ENCODE measurements at places on chromosomes 11 and 22.

- DNase-seq, result peak; percentile 21
These were observed 8.0 kb downstream of the MYO7A start for GRCh38 chr11:77136074-77136473.

DNA sequence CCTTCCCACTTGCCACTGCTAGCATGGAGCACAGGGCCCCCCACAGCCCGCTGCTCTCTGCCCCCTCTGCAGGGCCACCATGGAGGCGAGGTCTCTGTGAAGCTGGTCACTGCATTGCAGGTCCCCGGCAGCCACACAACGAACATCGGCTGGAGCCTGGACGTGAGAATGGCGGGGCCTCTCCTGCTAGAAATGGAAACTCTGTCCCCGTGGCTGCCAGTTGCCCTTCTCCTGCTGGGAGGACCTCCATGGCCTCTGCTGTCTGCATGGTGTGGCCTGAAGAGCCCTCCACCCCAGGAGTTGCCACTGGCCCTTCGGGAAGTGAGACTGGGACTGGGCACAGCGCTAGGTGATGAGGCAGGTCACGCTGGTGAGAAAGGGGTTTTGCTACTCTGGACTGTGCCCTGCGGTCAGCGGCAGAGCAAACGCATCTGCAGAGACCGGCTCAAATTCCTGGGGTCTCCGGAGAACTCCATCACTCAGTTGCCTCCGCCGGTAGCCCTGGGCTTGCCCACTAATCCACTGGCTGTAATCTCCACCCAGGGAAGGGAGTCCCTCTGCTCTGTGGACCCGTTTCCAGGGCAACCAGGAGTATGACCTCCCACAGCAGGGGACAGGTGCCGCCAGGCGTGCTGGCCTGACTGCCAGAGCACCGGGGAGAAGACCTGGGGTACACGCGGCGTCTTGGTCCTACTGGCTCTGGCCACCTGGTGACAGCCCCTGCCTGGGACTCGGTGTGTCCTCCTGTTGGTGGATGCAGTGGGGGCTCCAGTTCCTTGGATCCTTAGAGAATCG lies 806.3 kb downstream of the BRD1 start:
- no peak for DNase-seq

- no peak for DNase-seq
These were observed 96.0 kb downstream of the MN1 start for GRCh38 chr22:27705408-27706080.

- DNase-seq, result no peak
These were observed at the start of gene LRRC32 for GRCh38 chr11:76670485-76671236. LRRC32 (minus strand) TSS chr11:76670747; CDS start chr11:76665954, 4,793 bp downstream.

DNA sequence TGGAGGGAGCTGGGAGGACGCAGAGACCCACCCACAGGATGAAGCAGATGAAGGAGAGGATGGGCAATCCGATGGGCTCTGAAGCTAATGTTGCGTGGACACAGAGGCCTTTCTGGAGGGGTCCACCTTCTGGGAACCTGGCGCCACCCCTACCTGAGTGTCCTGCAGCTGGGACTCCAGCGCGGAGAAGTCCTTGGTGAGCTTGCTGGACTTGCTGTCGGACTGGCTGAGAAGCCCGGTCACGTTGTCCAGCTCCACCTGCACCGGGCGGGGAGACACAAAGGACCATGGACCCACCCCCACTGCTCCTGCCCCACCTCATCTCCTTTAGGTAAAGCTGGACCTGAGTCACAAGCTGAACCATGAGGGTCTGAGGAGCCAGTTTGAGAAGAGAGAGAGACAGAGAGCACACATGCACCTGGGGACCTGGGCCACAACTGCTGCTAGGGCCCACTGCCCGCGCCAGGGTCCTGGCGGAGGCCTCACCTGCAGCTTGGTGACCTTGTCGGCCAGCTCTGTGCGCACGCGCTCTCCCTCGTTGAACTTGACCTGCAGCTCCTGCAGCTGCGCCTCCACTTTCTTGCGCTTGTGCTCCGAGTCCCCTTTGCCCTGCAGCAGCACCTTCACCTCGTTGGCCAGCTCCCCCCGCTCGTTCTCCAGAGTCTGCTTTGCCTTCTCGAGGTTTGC lies 40.8 kb downstream of the APOL1 start:
- DNase-seq, result no peak

GRCh38 chr11:22340701-22341587 lies 2.8 kb downstream of the SLC17A6 start:
- no peak for DNase-seq

GRCh38 chr11:1117992-1118391 lies 39.8 kb upstream of the MUC5AC start:
- DNase-seq, result no peak

- peak; percentile 17 for DNase-seq
These were observed 10.0 kb upstream of the MFRP start for GRCh38 chr11:119356349-119357031.

DNA sequence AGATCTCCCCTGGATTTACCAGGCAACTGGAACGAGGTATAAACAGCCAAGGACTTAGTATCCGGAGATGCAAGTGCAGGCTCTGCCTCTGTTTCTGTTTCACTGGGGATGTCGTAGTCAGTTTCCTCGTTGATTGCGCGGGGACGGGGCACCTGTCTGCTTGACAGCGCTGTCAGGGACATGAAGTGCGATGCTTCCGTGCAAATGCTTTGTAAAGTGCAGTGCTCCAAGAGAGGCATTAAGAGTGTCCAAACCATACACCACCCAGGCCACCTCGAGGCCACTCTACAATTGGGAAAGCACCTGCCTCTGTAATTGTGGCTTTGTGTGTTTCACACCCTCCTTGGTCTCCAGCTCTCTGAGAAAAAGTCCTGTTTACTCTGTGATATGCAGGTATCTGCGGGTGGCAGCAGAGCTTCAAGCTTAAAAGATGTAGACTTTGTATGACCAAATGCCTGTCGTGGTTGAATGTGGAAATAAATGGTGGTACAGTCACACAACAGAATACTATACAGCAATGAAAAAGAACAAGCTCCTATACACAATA lies 18.6 kb upstream of the CD5 start:
- DNase-seq, result no peak

DNA sequence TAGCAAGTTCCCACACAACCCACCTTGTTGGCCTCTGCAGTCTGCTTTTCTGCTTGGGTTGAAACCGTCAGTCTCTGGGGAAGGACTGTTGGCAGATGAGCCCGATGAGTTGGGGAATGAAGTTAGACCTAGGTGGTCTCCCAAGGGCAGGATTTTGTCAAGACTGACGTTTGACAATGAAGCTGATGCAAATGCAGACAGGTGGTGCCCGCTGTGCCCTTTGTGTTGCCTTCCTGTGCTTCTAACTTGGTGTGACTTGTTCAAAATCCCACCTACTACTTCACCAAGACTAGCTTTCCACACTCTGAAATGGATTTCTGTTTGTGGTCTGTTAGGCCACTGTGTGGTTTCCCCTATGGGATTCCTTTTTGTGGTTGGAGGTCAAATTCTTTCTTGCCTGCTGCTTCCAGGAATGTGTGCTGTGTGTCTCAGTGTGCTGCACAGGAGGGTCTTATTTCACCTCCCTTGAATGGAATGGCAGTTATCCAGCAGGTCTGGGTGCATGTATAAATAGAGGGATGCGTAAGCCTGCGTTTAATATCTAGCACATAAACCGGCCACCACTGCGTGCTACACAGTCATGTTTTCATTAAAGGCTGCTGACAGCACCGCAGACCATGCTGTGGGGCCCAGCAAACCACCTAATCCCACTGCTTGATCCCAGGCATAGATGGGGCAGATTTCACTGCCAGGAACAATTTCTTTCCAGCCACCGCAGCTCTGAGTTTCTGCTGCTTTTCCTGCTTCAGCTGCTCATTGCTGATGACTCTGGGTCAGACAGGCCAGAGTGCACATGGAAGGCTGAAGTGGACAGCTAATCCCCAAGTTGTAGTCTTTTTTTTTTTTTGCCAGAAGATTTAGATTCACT lies 44.8 kb downstream of the ADAMTS8 start:
- peak; percentile 99 for DNase-seq

DNA sequence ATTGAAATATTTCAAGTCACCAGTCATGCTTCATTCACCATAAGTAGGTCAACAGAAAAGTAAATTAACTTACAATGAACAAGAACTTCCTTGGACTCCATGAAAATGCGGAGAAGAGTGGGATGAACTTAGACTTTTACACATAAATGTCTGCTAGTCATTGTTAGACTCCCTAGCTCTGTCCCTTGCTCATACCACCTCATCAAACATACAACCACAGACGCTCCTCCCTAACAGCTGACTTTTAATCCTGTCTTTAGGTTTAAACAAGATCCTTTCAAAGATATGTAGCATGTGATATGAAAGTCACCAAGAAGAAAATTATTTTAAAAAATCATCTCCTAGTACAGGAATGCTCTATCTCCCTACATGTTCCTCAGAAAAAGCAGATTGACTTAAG lies 248.1 kb downstream of the DLG2 start:
- no peak for DNase-seq

GRCh38 chr11:79274636-79275331 lies 166.0 kb downstream of the TENM4 start:
- no peak for DNase-seq

DNA sequence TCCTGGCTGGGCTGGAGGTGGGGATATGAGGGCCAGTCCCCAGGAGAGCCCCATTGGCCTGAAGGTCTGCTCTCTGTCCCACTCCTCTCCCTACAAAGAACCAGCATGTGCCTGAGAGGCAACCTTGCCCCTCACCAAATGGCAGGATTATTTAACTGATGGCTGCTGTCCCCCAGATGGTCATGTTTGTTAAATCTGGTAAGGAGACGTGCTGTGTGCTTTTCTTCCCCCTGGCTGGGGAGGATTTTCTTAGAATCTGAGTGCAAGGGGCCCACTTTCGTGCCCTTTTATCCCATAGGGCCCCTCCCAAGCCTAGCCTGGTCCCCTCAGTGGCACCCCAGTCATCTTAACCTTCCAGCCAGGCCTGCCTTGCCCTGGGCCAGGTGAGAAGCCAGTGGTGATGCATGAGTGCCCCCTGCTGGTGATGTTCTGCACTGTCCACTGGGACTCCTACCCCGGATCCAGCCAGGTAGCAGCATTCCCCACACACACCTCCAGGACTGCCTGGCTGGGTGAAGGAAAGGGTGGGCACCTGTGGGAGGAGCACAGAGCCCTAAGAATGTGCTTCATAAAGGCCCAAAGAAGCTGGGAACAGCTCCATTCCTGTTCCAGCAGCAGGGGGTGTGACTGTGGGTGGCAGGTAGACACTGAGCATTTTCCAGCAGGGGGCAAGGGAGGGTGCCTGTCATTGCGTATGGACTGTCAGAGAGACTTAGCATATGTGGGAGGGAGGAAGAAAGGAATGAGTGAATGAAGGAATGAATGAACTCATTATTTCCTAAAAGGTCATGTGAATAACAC lies 28.9 kb downstream of the MFNG start:
- peak; percentile 55 for DNase-seq

DNA sequence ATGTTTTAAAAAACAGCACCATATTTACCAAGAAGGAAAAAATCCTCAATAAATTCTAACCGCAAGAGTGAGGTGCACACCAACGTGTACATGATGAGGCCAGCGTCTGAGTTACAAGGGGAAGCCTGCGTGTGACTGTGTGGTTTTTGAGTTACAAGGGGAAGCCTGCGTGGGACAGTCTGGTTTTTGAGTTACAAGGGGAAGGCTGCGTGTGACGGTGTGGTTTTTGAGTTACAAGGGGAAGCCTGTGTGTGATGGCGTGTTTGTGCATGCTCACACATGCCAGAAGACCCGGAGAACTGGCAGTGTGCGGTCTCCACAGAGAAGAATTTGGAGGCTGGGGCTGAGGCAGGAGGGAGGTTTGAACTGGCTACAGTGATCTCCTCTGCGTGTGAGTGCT lies 1376.4 kb downstream of the TBC1D22A start:
- DNase-seq, result no peak

- peak; percentile 6 for DNase-seq
These were observed 10.2 kb upstream of the LRRC32 start for GRCh38 chr11:76680518-76681425.

- peak; percentile 7 for DNase-seq
These were observed 1153.0 kb upstream of the TENM4 start for GRCh38 chr11:80593648-80594374.

DNA sequence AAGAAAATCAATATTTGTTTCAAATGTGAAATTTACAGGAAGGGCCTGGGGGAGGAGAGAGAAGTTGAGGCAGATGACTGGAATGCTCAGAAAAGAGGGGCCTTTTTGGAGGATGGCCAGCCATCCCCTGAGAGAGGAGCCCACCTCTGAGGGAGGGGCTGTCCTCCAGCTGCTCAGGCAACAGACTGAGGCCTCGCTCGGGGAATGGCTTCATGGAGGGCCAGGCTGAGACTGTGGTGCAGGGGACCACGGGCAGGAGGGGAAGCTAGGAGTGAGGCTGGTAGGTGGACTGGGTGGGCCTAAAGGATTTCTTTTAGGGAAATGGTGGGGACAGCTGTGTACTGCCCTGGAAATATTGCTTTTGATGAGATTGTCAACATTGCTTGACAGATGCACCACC lies 73.5 kb upstream of the CADM1 start:
- DNase-seq, result no peak

DNA sequence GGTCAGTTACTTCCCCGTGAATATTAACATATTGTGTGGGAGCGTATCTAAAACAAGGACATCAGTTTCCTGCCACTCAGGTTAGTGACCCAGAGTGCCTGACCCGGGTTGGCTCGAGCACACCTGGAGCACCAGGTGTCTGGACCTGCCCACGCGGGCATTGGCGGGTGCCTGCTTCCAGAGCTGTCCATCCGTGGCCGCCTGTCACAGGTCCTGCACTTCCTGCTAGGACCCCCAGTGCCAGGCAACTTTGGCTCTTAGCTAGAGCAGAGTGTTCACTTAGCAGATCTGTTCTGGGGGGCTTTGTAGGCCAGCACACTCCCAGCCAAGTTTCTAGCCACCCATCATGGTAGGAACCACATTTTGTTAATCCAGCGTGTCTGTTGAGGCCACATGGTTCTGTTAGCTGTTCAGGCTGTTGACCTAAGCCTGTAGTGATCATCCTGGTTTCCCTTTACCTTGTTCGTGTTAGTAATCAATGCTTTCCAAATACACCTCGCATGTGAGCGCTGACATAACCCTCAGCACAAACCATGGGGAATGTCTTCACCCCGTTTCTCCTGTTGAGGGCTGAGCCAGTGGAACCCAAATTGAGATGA lies 29.5 kb downstream of the MOV10L1 start:
- DNase-seq, result no peak

GRCh38 chr11:37857726-37858125 lies 1259.7 kb upstream of the RAG2 start:
- no peak for DNase-seq

DNA sequence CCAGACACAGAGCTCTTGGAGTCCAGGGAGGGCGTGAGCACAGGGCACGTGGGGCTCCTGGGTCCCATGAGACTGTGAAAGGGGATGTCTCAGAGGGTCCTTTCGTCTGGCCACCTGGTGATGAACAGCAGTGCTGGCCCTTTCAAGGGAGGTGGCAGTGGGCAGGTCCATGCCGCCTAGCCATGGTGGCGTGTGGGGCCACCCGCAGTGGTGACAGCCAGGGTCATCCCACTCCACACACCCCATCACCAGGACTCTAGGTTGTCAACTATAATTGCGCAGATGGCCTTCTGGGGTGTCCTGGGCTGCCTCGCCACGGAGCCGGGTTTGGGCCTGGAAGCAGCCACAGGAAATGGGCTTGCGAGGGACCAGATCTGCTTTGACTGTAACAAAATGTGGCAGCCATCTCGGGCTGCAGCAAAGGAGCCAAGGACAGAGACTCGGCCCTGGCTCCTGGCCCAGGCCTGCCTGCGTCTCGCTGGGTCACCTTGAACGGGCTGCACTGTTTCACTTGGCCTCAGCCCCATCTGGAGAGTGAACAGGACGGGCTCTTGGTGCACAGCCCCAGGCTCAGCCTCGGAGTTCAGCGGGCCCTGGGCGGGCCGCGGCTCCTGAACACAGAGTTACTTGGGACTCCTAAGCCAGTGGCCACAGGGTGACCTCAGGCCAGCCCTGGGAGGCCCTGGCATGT lies 1350.5 kb downstream of the BRD1 start:
- DNase-seq, result no peak
